DMS53 (cell line): ENCODE measurements at places on chromosomes 3 and 15.

DNA sequence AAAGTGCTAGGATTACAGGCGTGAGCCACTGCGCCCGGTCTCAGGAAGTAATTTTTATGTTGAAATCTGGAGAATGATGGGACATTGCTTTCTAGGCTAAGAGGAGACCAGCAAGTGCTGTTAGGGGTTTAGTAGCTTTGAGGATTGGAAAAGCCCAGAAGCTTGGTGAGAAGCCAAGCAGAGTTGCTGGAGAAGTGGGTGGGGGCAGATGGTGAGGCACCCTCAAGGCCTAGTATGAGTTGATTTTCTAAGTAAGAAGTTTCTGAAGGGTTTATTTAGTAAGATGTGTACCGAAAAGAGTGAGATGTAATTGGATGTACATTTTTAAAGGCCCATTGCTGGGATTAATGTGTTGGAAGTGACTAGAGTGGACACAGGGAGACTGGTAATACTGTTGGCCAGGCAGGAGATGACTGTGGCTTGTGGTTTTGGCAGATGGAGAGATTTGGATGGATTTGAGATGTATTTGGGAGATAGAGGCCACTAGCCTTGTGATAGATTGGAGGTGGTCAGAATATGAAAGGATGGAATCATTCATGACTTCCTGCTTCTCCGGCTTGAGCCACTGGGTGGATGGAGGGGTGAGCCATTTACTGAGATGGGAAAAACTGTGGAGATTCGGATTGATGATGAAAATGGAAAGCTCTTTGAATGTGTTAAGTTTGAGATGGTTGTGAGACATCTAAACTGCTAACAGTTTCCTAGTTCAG lies 2.3 kb downstream of the LRRC28 start:
- DNase-seq = no peak

- no peak for DNase-seq
Measured at GRCh38 chr3:32353351-32353750, 38.3 kb upstream of the CMTM7 start.

GRCh38 chr3:45355351-45355750 lies 33.0 kb upstream of the LARS2 start:
- no peak for DNase-seq

DNA sequence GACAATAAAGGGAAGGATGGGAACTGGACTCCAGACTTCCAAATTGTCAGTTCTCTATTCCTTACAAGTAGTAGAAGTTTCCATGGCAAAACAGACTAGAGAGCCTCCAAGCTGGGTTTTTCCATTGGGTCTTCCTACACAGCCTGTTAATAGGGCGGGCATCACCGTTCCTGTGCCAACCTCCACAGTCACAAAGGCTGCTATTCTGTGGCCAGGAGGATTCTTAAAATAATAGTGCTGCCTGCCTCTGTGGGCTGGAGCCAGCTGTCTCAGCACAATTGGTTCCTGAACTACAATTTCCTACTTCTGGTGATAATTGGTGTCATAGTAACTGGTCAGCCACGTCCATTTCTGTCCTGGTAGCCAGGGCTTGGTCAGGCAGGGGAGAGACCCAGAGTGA lies 38.6 kb downstream of the LYZL4 start:
- DNase-seq = no peak

DNA sequence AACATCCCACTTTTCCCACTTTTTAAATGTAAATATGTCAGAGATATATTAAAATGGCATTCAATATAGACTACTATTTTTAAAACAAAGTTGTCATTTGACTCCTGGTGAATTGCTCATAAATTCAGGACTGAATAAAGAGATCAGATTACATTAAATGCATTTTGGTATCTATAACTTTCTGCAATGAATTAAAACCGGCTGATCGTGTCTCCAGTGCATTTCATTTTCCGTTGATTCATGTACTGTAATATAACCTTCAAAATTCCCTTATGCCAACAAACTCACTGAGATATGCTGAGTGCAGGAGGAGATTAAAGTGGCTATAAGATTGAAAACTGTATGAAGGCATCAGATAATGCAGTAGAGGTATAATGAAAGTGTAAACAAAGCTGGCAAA lies 361.1 kb upstream of the CDIN1 start:
- DNase-seq = no peak

- DNase-seq = no peak
Measured at GRCh38 chr15:42593143-42593542, 17.7 kb downstream of the STARD9 start.
